Cerebellar nuclear complex (tissue), 1 donor: ENCODE measurements at places on chromosomes 7 and 10.

- DNase-seq = no peak
Observed at GRCh38 chr7:155464948-155465739, 7.2 kb downstream of the EN2 start.

DNA sequence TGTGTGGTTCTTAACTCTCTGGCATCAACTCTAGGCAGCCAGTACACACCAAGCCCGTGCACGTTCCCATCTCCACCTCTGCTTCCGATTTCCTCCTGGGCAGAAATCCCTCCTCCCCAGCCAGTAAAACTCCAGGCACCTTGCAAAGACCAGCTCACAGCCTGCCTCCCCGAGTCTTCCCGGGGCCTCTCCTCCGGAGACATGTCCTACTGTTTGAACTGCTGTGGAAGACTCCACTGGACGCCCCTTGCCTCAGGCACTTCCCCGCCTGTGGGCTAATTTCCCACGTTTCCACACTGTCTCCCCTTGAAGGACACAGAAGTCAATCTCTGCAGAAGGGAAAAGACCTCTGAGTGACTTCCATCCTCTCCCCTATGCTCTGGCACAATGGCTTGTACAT lies 210.7 kb upstream of the FRMD4A start:
- DNase-seq = no peak

GRCh38 chr7:28954471-28954870 lies 3.7 kb downstream of the TRIL start:
- no peak for DNase-seq

- no peak for DNase-seq
Observed at GRCh38 chr7:116770941-116771340, 91.4 kb upstream of the CAPZA2 start.

DNA sequence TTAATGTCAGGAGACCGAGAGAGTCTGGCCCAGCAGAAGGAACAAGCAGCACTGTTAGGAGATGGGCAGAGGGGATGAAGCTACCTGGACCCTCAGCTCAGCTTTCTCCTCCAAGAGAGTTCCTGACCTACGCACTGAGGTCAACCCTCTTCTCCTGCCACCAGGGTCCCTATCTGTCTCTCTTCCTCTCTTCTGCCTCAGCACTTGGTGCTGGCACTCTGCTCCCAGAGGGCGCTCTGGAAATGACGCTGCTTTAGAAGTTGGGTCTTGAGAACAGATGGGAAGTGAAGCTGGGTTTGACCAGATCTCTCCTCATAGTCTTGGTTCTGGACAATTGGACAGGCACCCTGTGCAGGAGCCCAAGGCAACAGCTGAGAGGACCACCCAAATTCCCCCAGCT lies 216.0 kb upstream of the AGK start:
- DNase-seq = no peak
